Sciatic nerve (tissue), 2 donors: ENCODE measurements at places on chromosomes 1 and 21.

GRCh38 chr1:59076612-59077011, 220.3 kb upstream of the FGGY start:
- DNase-seq = no peak

- no peak for DNase-seq
These were observed 31.4 kb downstream of the POFUT2 start for GRCh38 chr21:45256021-45256911.

- no peak for DNase-seq
These were observed 2.1 kb downstream of the MNDA start for GRCh38 chr1:158833264-158833663.

DNA sequence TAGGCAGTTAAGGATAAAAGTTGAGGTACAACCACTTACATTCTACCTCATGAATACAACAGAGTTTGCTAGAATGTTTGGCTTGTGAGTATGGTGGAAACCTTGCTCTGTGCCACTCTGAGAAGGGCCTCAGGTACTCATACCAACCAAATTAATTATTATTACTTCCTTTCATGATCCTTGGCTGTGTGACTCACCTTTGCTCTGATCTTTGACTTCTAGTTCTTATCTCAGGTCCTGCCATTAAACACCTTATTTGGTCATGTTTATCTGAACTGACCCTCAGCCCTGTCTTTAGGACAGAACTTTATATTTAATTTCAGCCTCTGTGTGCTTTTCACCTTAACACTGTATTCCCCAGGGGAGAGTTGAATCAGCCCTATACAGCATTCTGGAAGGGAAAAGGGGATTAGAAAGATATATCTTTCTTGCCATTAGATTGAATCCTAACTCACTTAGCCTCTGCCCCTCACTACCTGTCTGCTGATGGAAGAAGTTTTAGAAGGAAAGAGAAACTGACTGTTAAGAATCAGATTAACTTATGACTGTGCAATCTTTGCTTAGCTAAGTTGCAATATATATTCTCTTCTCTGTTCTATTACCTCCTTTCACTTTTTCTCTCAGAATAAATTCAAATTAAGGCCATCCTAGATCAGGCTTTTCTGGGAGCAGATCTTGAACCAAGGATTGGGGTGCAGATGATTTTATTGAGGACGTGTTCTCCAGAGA, 260.4 kb upstream of the DPYD start:
- DNase-seq = no peak

DNA sequence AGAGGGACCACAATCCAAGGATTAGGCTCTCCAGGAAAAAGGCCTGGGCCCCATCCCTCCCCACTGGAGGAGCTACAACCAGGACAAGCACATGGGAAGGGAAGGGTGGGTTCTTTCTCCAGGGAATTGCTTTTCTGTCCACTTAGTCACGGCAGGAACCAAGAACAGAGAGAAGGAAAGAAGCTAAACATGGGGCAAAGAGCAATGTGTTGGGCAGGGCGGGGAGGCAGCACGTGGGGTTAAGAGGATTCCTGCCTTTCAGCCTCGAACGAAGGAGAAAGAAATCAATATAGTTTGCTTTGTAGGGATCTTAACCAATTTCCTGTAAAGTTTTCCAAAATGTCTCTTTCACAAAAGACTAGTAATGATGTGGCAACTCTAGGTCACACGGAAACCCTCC, 21.7 kb downstream of the ERI3 start:
- no peak for DNase-seq
